ENCODE measurements at places on chromosomes 5 and 9.

GRCh38 chr5:37724395-37725125 is 115.3 kb downstream of the GDNF start:
- DNase-seq: no peak

GRCh38 chr5:53334431-53334941 is 145.9 kb upstream of the FST start:
- no peak for DNase-seq

- DNase-seq: no peak
Observed at GRCh38 chr5:68253624-68254585, 38.3 kb downstream of the PIK3R1 start.

GRCh38 chr5:43313854-43314457 is 744 bp upstream of the HMGCS1 start:
- no peak for DNase-seq

DNA sequence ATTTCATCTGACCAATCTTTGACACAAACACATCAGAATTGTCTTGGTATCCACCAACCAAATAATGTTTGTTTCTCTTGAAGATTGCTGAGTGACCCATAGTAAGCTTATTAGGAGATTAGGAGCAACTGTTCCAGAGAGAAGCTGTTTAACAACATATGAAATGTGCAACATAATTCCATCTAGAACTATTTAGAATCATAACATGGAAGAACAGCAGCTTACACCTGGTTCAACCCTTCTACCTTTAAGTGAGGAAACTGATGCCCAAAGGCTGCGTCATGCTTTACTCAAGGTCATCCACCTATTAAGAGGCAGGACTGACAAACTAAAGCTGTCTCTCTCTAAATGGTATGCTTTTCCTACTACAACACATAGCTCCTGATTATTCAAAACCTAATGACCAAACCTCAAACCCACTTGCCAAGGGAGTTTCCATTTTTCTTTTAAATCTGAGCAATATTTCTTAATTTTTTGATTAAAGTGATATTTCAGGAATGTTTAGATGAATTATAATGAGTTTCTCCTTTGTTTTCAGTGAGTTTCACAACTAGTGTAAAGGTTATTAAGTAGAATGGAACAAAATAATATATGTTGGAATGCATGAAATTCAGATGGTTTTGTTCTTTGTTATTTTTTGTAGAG is 545.9 kb downstream of the RAB3C start:
- DNase-seq: no peak

DNA sequence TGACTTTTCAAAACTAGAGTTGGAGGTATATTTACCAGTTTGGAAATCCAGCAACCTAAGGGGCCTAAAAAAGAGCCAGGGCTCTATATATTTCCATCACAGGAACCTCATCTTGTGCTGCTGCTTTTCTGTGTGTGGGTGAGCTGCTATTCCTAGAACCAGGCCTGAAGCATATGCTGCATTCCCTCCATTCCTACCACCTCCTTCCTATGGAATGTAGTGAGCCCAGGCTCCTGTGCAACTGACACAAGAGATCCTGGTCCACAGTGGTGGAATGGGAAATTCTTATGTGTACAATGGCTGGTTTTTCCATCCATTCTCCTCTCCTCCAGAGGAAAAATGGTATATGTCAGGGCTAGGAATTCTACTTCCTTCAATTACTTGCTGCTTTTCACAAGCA is 39.1 kb downstream of the SPEF2 start:
- no peak for DNase-seq

DNA sequence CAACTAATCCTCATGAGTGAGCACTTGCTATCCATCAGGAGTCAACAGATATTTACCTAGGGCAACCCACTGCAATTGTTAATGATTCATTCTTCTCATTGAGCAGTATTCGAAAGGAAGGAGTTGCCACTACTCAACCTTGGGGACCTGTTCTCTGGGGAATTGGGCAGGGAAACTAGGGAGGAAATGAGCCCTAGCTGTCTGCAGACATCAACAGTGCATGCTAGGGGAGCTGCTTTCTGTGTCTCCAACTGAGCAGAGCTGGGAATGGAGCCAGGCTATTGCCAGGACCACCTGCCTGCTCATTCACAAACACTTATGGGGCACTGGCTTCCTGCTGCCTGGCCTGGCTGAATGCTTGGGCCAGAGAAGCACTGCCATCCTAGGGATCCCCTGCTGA is 183.4 kb downstream of the TMEM38B start:
- no peak for DNase-seq

DNA sequence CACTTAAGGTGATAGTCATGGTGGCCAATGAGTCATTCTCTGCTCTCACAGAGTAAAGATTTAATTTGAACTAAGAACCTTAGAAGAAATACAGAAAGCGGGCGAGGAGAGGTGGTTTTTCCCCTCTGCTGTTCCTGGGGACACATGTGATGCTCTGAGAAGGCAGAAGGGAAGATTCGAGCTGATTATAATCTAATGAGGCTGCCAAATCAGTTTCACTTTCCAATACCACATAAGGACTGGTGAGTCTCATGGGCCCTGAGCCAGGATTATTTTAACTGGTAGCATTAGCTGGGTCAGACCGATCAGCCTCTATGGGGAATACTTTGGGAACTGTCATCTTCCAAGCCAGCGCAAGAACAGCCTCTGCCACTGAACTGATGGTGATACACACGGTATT is 116.5 kb downstream of the SLC1A3 start:
- no peak for DNase-seq

GRCh38 chr9:33350310-33350709 is 52.1 kb downstream of the AQP7 start:
- DNase-seq: no peak

DNA sequence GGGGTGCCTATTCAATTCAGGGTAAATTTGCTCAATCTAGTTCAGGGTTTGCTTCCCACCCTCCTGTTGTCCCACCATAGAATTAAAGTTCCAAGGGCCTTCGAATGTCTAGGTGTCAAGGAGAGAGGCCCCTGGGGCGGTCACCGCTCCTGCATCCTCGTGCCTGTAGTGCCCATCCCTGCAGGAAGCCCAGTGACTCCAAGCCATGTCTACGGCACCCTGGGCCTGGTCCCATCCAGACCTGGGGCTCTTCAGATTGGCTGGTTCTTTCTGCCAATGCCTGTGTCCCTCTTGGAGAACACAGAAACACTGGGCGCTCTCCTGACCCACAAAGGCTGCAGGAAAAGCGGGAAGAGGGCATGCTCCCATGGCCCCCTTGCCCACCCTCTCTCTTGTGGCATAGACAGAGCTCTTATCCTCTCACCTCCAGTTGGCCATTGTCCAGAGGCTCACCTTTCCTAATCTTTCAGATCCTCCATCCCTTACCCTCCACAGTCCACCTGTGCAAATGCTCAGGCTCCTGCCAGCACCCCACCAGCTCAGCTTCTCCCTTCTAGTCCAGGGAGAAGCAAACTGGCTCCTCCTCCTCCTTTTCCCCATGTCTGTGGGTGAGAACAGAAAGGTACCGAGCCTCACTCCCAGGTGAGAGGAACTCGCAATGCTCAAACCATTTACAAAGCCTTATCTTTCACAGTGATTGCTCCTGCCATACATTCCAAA is 253.0 kb upstream of the IRX2 start:
- no peak for DNase-seq

GRCh38 chr5:178988436-178989220 is 6.5 kb downstream of the GRM6 start:
- DNase-seq: no peak

GRCh38 chr5:95647886-95648860 is 1.6 kb downstream of the RFESD start:
- DNase-seq: no peak

DNA sequence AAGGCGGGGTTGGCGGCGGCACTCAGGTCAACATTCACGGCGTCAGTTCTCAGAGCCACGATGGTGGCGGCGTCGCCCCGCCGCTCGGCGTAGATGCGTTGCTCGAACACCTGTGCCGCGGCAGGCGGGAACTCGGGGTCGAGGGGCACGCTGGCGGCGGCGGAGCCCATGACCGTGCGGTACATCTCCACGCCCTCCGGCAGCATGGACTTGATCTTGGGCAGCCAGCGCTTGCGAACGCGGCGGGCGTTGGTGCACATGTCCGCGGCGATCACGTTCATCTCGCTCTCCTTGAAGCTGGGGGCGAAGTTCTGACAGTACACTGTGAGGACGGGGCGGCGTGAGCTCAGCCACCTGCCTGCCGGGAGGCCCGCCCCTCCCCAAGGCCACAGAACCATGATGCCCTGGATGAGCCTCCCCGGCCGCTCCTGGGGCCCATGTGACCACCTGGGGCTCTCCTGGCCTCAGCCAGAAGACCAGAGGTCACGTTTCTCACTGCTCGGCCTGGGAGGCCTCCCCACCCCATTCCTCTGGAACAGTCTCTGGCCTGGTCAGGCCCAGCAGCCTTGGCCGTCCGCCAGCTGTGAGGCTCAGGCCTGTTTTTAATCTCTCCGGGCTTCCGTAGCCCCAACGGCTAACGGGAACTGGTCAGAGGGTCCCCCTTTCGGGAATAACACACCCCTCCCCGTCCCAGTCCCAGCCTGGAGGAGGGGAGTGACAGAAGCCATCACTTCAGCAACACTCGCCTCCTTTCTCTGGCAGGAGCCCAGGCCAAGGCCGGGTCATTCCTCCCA is 50.7 kb upstream of the UBAC1 start:
- peak; percentile 65 for DNase-seq

DNA sequence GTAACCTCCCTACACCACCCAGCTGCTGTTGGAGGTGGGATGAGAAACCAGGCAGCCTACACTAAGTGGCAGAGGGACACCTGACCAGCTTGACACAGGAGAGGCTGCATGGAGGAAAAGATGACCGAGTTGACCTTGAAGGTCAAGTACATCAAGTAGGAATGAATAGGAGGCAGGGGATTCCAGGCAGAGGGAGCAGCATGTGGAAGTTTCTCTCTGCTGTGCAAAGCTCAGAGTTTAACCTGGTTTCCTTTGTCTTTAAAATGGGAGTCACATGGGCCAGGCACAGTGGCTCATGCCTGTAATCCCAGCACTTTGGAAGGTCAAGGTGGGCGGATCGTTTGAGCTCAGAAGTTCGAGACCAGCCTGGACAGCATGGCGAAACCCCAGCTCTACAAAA is 32.6 kb downstream of the SPRY4 start:
- DNase-seq: no peak

DNA sequence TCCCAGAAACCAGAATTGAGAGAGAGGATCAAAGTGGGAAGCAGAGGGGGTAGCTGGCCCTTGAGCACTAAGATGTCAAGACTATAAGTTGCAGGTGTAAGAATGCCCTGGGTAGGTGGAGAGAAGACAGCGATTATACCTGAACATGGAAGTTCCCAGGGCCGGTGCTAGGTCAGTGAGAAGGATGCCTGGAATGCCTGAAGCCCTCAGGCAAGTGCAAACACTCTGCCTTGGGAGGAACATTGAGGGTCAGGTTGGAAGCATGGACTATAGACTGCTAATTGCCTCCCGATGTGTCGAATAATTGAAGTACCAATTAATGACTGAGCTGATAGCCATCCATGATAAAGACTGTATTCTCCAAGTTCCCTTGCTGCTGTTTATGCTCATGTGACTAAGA is 185.5 kb downstream of the DMRT2 start:
- no peak for DNase-seq

DNA sequence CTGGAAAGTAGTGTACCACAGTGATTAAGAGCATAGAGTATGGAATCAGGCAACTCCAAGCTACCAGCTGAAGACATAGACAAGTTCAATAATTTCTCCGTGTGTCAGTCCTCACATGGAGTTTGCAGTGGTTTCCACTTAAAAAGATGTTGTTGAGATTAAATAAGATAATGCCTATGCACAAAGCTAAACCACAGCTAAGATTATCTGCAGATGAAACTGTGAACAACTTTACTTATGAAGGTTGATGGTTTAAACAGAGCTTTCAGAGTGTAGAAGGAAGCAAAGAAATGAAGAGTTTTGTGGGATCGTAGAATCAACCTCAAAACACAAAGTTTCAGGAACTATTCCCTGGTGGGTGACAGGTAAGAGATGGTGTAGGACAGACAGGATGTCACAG is 223.5 kb upstream of the IL12B start:
- DNase-seq: no peak

DNA sequence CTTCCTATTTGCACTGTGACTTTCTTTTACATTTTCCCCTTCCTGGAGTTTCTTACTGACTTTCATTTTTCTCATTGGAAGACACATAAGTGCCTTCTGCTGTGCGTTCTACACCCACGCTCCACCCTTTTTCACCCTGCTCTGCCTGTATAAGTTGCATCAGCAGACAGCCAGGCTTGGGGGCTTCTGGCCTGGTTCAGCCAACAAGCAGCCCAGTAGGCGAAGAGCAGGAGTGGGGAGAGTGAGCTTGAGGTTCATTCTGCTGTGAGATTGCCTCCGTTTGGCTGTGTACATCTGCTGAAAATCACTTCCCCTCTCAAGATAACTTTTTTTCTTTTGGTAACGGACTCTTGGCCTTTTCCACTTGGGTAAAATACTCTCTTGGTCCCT is 38.4 kb downstream of the RASGRF2 start:
- no peak for DNase-seq

- DNase-seq: no peak
Observed at GRCh38 chr9:23887781-23888180, 61.7 kb upstream of the ELAVL2 start.

GRCh38 chr9:2159521-2160454 is 144.6 kb downstream of the SMARCA2 start:
- no peak for DNase-seq

DNA sequence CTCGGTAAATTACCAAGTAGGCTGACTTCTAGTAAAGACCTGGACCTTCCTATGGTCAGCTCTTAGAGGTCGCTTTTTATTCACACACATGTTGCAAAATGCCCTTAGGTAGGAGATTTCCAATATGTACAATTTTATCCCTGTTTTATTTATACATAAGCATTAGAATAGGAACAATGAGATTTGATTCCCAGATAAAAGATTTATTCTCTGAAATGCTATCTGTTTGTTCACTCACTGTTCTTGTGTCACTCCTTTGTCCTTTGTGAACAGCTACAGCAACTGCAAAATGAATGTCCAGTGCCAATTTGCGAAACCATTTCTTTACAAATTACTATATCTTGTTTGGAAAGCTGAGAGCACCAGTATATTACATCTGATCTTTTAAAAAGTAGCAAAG is 991.5 kb upstream of the TYRP1 start:
- no peak for DNase-seq

DNA sequence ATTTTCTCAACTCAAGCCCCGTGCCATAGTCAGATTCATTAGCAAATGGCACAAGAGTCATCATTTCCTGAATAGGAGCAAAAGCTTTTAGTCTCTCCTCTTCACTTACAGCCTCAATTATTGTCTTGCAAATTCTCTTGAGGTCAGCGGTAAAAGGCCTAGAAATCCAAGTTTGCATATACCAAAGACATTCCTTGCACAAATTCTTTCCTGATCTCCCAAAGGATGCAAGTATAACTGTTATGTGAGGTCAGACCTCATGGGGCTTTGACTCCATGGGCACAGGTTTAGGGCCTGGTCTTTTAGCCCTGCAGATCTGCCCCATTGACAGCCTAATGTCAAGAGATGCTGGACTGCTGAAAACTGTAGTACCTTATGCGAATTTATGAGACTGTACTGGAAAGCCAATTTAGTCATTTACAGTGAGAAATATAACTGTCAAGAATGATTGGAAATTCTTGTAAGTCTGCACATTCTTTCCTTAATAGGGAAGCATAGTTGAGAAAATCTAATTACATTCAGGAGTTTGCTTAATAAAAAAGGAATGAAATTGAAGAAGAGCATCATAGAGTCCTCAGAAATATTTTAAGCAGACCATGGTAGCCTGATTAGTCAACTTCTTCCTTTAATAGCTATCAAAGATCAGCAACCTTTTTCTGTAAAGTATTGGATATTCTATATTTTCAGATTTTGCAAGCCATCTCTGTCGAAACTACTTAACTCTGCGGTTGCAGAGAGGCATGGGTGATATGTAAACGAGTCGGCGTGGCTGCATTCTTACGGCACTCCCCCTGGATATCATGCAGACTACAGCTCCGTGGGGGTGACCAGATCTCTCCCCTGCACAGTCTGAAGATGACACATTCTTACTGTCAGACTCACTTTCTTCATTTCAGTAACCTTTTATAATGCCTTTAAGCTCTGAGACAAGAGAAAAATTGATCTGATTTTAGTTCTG is 45.2 kb downstream of the GCNT4 start:
- no peak for DNase-seq

All from substantia nigra (tissue), 51 donors.